ENCODE measurements at places on chromosomes 2 and 18.
A peak's percentile ranks its signal among the peaks of the same experiment; 100 is the strongest.

DNA sequence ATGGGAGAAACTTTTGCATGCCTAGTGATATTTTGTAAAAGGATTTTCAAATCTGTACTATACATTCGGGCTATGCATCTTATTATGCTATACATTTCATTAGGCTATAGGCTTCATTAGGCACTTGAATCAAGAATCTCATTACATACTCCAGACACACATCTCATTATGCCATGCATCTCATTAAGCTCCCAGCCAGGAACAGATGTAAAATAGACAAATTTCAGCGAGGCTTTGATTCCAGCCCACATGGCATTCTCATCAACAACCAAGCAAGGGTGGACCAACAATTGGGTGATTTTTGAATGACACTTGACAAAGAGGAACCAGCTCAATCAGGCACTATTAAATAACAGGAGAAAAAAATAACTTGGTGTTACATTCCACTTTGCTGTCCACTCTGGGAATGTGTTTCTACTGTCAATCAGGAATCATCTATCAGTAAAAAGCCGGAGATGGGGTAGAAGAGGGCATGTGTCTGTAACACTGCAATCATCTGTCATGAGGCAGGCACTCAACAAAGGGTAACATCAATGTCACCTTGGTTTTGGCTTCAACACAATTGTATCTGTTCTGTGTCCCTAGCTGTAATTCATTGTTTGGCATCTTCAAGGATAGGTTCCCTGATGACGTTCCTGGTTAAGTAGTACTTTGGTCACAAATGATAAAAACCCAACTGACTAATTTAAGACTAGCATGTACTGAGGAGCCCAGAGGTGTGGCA lies 498.6 kb downstream of the EPHA4 start:
- no peak overlapping the region for H3K4me3 ChIP-seq
- no peak for DNase-seq
- no peak overlapping the region for H3K27ac ChIP-seq

DNA sequence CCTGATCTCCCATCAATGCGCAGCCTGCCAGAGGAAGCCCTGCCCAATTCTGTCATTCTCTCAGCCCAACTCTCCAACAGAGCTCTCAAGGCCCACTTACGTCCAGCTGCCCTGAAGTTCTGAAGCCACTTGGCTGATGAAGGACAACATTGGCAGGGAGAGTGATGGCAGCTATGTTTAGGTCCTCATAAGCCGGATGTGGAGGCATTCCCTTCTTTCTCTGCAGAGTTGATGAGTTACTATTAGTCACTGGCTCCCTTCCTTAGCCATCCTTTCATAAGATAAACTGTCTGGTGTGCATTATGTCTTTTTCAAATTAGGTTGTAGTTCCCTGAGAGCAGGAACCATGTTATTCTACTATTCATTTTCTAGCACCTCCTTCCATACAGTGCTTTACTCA lies 22.5 kb upstream of the TACR1 start:
- H3K27ac ChIP-seq = no peak overlapping the region
- H3K36me3 ChIP-seq = no peaks in the 10 kb centered on the region
- no peaks in the 10 kb centered on the region for H3K27me3 ChIP-seq

DNA sequence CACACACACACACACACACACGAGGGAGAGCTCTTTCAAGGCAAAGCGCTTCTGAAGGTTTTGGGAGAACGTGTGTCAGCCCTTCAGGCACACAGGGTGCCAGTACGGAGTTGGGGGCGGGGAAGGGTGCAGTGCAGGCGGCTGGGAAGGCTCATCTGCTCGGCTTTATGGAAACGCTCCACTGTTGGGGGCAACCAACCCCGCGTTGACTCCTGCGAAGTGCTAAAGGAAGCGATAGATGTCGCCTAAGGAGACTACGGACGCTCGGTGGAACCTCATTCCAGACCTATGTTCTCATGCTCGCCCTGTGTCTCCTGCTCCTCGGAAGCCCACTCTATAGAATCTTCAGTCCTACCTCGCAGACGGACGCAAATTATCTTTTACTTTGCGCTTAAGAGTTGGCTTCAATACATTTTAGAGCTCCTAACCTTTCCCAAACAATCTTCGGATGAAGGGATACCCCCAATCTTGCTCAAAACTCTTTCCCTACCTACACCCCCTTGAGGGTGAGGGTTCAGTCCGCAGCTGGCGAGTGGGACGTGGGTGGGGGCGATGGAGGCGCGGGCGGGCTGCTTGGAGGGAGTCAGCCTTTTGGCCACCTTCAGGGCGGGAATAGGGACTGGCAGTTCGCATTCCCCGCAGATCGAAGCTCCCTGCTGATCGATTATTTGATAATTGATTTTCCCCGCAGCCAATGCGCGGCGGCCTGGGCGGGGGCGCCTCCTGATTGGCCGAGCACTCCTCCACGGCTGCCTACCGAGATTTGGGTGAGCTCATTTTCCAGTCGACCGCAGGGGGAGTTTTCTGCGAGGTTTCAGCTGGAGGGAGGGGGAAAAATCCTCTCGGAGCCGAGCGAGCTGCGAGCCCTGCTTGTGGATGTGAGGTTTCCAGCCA lies 1.9 kb upstream of the MEIS1 start:
- H3K4me1 ChIP-seq = peaks cover 18% of the 10 kb centered on the region
- peak overlapping the region; percentile 69 for H3K4me3 ChIP-seq
- H3K27ac ChIP-seq = no peak overlapping the region
- DNase-seq = no peak

DNA sequence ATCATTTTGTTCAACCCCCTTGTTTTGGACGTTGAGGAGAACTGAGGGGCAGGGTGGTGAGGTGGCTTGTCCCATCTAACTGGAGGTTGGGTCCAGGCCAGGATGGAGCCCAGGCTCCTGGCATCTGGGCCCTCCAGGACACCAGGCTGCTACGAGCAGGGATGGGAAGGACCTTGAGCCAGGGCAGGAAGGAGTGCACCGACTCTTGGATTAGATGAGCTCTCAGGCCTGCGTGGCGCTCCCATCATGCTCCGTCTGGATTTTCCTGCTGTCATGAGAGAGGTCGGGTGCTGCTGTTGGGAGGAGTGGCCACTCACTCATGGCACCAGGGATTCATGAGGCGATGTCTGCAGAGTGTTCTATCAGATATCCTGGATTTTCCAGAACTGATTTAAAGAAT lies 18.3 kb upstream of the ALLC start:
- H3K27ac ChIP-seq = no peak overlapping the region
- H3K36me3 ChIP-seq = no peaks in the 10 kb centered on the region
- H3K4me3 ChIP-seq = no peak overlapping the region
- no peak for DNase-seq

DNA sequence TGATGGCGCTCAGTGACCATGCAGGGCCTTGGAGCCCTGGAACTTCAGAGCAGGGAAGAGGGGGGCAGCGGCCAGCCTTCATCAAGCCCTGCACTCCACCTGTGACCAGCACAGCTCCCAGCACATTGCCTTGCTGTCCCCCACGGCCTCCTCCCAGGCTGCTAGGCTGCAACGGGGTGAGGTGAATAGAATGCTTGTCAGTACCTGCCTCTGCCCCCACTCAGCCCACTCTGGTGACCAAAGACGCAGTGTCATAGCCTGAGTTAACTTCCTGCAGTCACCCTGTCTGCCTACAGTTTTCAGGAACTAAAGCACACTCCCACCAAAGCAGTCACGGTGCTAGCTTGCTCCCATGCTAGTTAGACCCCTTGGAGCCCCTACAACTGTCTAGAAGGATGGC lies 72.1 kb downstream of the STPG4 start:
- peaks cover 4% of the 10 kb centered on the region for H3K4me1 ChIP-seq
- no peak for DNase-seq
- H3K27me3 ChIP-seq = no peaks in the 10 kb centered on the region
- no peaks in the 10 kb centered on the region for H3K36me3 ChIP-seq
- no peak overlapping the region for H3K27ac ChIP-seq

DNA sequence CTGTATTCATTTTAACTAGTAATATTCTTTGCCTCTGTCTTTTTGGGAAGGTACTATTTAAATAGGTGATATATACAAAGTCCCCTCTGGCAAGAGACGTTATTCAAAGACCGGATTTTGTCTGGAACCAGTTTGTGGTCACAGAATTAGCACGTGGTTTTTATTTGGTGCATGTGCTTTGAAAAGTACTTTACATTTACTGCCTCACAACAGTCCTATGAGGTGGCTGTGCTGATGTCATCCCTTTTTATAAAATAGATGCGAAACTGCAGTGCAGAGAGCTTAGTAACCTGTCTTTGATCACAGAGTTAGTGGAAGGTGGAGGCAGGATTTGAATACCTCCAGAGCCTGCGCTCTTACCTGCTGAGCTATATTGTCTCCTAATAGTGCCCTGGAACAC lies 4.0 kb downstream of the LPIN1 start:
- peaks cover 85% of the 10 kb centered on the region for H3K4me1 ChIP-seq
- peak overlapping the region; percentile 43 for H3K4me3 ChIP-seq
- peaks cover 6% of the 10 kb centered on the region for H3K36me3 ChIP-seq
- DNase-seq = peak; percentile 76
- peak overlapping the region; percentile 89 for H3K27ac ChIP-seq

- no peaks in the 10 kb centered on the region for H3K27me3 ChIP-seq
- peak overlapping the region; percentile 62 for H3K27ac ChIP-seq
- H3K4me1 ChIP-seq = peaks cover 38% of the 10 kb centered on the region
- H3K4me3 ChIP-seq = no peak overlapping the region
- peak; percentile 76 for DNase-seq
These were observed 1.2 kb downstream of the ANKMY1 start for GRCh38 chr2:240556553-240557100.

DNA sequence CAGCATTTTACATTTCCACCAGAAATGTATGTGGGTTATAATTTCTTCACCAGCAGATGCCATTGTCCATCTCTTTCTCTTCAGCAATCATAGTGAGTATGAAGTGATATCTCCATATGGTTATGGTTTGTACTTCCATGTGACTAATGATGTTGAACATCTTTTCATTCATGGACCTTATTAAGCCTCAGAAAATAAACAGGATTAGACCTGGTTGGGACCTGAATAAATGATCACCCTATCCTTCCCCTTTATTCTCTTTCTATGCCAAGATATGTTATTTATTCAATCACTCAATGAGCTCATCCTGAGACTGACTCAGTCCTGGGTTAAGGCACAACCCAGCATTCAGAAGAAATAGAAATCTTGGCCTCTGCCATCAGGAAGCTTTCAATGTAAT lies 86.6 kb downstream of the ANTXR1 start:
- H3K4me1 ChIP-seq = no peaks in the 10 kb centered on the region
- no peak overlapping the region for H3K4me3 ChIP-seq
- no peaks in the 10 kb centered on the region for H3K36me3 ChIP-seq
- H3K27me3 ChIP-seq = peaks cover 8% of the 10 kb centered on the region

DNA sequence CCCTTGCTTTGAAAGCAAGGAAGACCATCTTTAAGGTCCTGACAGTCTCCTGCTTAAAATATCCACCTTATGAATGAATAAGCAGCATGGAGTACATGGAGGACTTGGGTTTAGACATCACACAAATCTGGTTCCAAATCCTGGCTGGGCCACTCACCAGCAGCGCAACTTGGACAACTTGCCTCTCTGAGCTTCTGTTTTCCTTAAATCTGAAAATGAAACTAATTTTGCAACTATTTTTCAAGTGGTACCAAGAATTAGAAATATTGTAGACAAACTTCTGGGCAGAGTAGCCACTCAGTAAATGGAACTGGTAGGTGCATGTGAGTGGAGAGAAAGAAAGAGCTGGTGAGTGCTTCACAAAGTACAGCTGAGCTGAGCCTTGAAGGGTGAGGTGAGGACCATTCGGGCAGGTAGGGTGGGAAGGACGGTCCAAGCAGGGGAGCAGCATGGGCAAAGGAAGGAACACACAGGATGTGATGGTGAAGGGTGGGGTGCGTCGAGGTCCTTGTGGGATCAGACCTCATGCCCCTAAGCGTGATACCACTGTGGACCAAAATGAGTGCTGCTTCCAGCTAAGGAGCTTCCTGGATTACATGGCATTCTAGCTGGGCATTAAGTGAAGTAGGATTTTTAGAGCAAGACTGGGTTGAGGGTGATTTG lies 14.4 kb upstream of the TET3 start:
- peak overlapping the region; percentile 46 for H3K4me3 ChIP-seq
- H3K36me3 ChIP-seq = no peaks in the 10 kb centered on the region
- H3K4me1 ChIP-seq = peaks cover 58% of the 10 kb centered on the region
- H3K27me3 ChIP-seq = no peaks in the 10 kb centered on the region
- DNase-seq = no peak

DNA sequence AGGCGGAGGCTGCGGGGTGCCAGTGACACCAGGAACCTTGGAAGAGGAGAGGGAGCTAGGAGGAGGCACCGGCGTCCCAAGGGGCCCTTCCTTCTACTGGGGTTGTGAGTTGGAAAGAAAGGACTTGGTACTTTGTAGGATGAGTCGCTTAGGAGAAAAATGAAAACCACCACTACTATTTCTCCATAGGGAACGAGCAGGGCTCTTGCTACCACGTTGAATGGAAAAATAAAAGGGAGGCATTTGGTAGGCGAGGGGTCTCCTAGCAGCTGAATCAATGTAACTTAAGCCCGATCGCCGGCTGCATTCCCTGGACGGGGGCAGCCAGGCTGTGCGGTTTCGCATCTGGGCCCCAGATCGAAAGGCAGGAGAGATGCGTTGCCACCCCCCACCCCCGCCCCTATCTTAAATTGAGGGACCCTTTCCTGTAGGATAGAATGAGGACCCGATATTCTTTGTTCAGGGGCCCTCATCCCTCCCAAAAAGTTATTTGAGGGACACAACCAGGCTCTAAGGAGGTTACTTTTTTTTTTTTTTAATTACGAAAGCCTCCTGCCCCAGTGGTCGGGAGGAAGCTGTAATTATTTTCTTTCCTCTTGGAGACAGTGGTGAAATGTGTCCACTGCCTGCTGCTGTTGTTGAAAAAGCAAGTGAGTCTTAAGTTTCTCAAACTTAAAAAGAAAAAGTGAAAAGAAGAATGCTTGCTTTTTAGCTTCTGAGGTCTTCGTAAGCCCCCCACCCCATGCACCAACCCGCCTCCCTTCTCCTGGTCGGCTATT lies 1.3 kb downstream of the IGFBP2 start:
- no peak overlapping the region for H3K27ac ChIP-seq
- H3K36me3 ChIP-seq = peaks cover 5% of the 10 kb centered on the region
- DNase-seq = no peak
- H3K27me3 ChIP-seq = peaks cover 65% of the 10 kb centered on the region

GRCh38 chr18:55477860-55478581 lies 110.0 kb downstream of the TCF4 start:
- peaks cover 4% of the 10 kb centered on the region for H3K27me3 ChIP-seq
- H3K36me3 ChIP-seq = no peaks in the 10 kb centered on the region
- H3K4me1 ChIP-seq = peaks cover 15% of the 10 kb centered on the region
- H3K4me3 ChIP-seq = peak overlapping the region; percentile 76
- peak overlapping the region; percentile 93 for H3K27ac ChIP-seq

DNA sequence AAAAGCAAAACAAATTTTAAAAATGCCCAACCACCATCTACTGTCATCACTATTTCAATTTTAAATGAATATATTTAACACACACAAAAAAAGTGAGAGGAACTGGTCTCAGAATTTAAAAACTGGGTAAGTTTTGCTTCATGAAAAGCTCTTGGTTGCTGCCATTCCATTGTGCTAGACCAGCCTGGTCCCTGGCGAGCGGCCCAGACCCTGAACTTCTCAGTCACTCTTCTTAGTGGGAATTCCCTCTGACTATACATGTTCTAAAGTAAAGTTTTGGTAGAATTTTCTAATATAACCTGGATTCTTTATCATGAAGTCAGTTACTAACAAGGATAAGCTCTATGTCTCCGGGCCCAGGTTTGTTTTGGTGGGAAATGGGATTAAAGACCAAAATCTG lies 34.8 kb upstream of the TMEM177 start:
- no peaks in the 10 kb centered on the region for H3K4me1 ChIP-seq
- no peak overlapping the region for H3K4me3 ChIP-seq
- no peak for DNase-seq
- H3K27me3 ChIP-seq = no peaks in the 10 kb centered on the region

GRCh38 chr2:200077838-200078237 lies 122.5 kb downstream of the MAIP1 start:
- DNase-seq = no peak
- no peaks in the 10 kb centered on the region for H3K4me1 ChIP-seq
- H3K36me3 ChIP-seq = no peaks in the 10 kb centered on the region
- no peak overlapping the region for H3K27ac ChIP-seq
- H3K27me3 ChIP-seq = peaks cover 8% of the 10 kb centered on the region

- no peak overlapping the region for H3K4me3 ChIP-seq
- no peak overlapping the region for H3K27ac ChIP-seq
- no peaks in the 10 kb centered on the region for H3K27me3 ChIP-seq
These were observed 105.0 kb downstream of the HIBCH start for GRCh38 chr2:190214426-190215194.
